ENCODE measurements at places on chromosomes 7 and 10.

- DNase-seq, result no peak
Observed at GRCh38 chr10:123573236-123574108, 92.7 kb upstream of the GPR26 start.

DNA sequence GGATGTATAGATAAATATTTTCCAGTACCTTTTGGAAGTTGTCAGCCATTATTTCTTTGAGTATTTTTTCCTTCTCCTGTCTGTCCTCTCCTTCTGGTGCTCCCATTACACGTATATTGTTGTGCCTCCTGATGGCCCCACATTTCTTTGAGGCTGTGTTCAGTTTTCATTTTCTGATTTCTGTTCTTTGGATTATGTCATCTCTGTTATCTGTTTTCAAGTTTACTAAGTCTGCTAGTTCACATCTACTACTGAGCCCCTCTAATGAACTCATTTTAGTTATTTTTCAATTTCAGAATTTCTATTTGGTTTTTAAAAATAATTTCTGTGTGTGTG lies 16.3 kb downstream of the RBM33 start:
- DNase-seq, result no peak

DNA sequence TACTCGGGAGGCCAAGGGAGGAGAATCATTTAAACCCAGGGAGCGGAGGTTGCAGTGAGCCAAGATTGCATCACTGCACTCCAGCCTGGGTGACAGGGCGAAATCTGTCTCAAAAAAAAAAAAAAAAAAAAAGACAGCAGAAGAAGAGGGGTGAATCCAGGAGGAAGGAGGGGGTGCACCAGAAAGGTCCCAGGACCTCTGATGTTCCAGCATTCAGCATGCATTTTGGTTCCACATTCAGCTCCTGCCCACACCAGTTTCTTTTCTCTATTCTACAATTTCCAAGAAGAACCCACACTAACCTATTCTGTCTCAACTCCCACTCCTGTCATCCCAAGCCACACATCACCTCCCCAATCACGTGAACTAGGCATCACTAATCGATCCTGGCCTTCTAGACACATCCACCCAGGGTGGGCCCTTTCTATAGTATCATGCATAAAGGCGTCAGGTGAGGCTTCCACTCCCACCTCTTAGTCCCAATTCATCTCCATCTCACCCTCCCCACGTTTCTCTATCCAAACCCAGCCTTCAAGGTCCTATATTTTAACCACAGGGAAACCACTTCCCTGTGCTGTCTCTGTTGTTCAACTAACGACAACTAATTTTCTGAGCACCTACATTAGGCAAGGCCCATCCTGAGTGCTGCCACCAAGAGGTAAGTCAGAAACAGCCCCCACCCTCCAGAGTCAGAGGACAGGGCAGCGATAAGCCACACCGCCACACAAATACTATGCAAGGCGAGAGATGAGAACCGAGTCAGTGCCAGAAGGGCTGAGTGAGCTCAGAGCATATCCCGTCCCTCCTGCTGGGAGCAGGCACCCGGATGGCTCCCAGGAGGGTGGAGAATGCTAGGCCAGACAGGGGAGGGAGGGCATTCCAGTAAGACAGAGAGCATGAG lies 2.2 kb downstream of the ANXA11 start:
- no peak for DNase-seq

DNA sequence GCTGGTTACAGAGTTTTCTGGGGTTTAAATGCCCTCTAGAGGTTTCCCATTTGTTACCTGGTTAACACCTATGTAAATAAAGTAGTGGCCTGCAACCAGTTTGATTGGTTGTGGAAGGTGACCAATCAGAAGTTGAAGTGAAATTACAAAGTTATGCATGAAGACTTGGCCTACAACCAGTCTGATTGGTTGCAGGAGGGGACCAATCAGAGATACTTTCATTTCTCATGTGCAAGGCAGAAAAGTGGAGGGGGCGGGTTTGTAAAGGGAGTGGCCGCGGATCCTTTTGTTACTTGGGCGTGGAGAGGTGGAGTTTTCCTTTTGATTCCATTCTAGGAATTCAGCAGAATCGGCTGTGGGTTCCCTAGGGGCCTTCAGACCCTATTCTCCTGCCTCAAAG lies 80.8 kb downstream of the SEC23IP start:
- DNase-seq, result no peak

DNA sequence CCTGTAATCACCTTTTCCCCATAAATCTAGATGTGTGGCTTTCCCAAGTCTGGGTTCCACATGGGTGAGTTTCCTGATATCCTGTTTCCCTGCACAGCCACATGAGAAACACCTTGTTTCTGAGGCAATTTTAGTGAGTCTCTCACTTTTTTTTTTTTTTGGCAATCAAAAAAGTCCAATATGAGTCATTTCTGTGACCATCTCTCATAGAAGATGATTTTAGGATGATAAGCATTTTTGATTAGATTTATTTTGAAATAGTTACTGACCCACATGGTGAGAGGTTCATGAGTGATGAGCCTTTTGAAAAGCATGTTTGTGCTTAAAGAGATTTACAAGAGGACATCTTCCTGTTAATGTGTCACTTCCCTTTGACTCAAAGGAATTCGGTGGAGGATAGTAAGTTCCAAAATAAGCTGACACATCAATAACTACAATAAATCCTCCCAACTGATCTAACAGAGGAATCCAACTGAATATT lies 464.0 kb downstream of the INHBA start:
- no peak for DNase-seq
